ENCODE measurements at places on chromosomes 2 and 18.

DNA sequence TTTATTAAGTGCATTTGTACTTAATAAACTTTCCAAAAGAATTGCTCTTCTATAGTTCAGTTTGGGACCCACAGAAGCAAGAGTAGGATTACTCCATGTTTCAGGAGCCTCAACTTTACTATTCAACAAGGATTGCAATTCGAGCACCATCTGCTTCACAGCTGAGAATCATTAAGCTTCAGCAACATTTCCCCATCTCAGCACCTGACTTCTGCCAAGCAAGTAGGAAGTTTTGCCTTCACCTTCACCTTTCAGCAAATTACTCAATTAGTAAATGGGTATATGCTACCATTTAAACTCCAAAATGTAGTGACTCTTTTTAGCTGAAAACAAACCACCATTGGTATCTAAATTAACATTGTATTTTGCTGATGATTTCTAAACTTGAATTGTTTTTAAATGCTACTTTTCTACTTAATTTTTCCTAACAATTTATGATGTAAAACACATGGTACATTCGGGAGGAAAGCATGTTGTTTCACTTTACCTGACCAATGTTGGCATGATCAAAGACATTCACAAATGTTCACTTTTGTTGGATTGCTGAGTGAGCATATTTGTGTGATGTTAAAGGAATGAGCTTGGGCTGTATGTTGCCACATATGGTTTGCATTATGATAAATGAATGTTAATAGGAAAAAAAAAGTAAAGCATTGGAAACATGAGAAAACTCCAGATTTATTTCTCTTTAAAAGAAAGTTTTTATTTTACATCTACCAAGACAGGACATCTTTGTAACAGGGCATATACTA lies 159.2 kb downstream of the GULP1 start:
- H3K4me1 ChIP-seq, result peaks cover 14% of the 10 kb centered on the region
- no peak overlapping the region for H3K27ac ChIP-seq
- no peak overlapping the region for H3K4me3 ChIP-seq
- H3K36me3 ChIP-seq, result peaks cover 18% of the 10 kb centered on the region
- no peaks in the 10 kb centered on the region for H3K27me3 ChIP-seq

- no peaks in the 10 kb centered on the region for H3K36me3 ChIP-seq
- no peak overlapping the region for H3K4me3 ChIP-seq
- no peaks in the 10 kb centered on the region for H3K27me3 ChIP-seq
- peaks cover 8% of the 10 kb centered on the region for H3K4me1 ChIP-seq
- no peak for DNase-seq
Observed at GRCh38 chr2:44550561-44550960, 188.8 kb downstream of the CAMKMT start.

DNA sequence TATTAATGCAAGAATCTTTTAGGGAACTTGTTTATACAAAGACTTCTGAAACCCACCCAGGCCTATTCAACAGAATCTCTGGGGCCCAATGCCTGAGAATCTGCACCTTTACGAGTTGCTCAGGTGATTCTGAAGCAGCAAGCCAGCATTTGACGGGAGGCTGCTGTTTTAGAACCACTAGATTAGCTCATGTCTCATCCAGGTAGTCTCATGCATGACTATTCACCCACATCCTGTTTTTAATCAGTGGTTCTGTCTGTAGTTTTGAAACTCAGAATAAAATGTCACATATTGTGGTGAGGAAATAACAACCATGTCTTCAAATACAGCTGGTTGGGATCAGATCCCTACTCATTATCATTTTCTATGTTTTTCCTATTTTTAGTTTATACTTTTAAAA lies 39.5 kb downstream of the CYTIP start:
- DNase-seq, result no peak
- no peak overlapping the region for H3K4me3 ChIP-seq
- H3K27me3 ChIP-seq, result no peaks in the 10 kb centered on the region
- no peaks in the 10 kb centered on the region for H3K36me3 ChIP-seq
- no peaks in the 10 kb centered on the region for H3K4me1 ChIP-seq

DNA sequence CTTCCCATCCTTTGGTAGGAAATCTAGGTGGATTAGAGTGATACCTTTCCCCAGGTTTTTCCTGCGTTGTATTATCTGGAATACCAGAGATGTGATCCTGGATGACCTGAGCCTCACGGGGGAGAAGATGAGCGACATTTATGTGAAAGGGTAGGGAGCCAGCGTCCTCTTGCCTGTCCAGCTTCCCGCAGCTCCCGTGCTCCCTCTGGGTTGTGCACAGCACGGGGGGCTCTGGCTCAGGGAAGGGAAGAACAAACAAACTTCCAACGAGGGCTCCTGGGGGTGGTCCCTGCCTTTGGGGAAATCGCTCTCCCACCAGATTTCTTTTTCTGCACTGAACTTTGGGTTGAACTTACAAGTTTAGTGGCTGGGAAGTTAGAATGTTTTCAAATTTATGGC lies 215.7 kb downstream of the DYSF start:
- peaks cover 4% of the 10 kb centered on the region for H3K36me3 ChIP-seq
- H3K27ac ChIP-seq, result no peak overlapping the region

- no peaks in the 10 kb centered on the region for H3K36me3 ChIP-seq
- no peak overlapping the region for H3K4me3 ChIP-seq
- H3K27ac ChIP-seq, result no peak overlapping the region
Observed at GRCh38 chr18:27363872-27364271, 178.8 kb upstream of the CHST9 start.

- no peak overlapping the region for H3K27ac ChIP-seq
- H3K27me3 ChIP-seq, result peaks cover 24% of the 10 kb centered on the region
- H3K36me3 ChIP-seq, result no peaks in the 10 kb centered on the region
- H3K4me3 ChIP-seq, result no peak overlapping the region
Observed at GRCh38 chr2:170566138-170566537, 149.0 kb upstream of the SP5 start.
